ENCODE measurements at places on chromosomes 1 and 21.

GRCh38 chr21:16522548-16522947, 792.8 kb downstream of the USP25 start:
- no peak for DNase-seq

- no peak for DNase-seq
Observed at GRCh38 chr1:229058111-229058561, 212.8 kb upstream of the RAB4A start.

GRCh38 chr21:41520560-41521442, 12.8 kb upstream of the TMPRSS2 start:
- no peak for DNase-seq

- DNase-seq: no peak
Observed at GRCh38 chr1:90176530-90176929, 181.6 kb downstream of the ZNF326 start.

DNA sequence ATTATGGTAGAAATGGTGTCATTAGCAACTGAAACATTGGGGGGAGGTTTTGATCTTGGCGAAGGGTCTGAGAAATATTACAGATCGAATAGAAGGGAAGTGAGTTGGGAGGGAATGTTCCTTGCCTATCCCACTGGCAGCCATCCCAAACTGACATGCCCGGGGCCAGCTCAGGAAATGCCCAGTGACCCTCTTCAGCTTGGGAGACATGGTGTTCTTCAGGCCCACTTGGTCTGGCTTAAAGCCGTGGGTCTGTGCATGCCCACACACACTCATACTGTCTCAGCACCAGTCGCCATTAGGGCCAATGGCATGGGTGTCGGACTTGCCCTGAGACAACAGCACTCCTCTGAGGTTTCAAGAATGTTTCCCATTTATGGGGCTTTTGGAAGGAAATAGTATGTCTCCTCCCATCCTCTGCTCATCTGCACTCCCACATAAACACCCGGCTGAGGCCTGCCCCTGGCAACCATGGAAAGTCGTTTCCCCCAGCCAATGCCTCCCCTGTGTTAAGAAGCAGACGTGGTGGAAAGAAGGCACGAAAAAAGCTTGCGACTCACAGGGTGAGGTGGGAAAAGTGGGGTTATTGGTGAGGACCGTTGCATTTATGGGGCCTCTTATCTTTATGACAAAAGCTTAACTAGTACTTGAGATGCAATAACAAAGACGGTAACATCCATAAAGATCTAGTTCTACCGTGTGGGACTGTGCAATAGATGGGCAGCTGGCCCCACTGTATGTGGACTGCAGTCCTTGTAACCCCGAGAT, 2.0 kb downstream of the RNF186 start:
- DNase-seq: no peak

- DNase-seq: no peak
Observed at GRCh38 chr1:228016653-228017355, 10.0 kb downstream of the WNT3A start.

DNA sequence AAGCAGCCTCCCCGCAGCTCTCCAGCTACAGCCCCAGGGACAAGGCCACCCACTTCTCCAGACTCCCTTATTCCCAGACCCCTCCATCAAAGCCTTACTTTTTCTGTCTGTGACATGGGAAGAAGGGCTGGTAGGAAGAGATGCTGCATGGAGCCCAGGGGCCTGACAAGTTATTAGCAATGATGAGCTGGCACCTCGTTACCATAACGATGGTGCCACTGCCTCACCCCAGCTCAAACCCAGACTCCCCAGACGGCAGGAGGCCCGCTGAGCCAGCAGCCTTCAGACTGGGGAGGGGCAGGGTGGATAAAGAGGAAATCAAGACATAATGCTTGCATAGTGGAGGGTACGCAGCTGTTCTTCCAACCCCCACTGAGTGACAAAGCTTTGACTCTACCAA, 3.3 kb downstream of the DLGAP3 start:
- no peak for DNase-seq

- no peak for DNase-seq
Observed at GRCh38 chr1:63663873-63664272, 70.7 kb downstream of the PGM1 start.

GRCh38 chr1:161287482-161288054, 22.2 kb downstream of the MPZ start:
- DNase-seq: no peak

GRCh38 chr1:84785271-84786036, 95.2 kb upstream of the SSX2IP start:
- DNase-seq: no peak

GRCh38 chr1:230236301-230237008, 169.4 kb downstream of the GALNT2 start:
- DNase-seq: no peak

DNA sequence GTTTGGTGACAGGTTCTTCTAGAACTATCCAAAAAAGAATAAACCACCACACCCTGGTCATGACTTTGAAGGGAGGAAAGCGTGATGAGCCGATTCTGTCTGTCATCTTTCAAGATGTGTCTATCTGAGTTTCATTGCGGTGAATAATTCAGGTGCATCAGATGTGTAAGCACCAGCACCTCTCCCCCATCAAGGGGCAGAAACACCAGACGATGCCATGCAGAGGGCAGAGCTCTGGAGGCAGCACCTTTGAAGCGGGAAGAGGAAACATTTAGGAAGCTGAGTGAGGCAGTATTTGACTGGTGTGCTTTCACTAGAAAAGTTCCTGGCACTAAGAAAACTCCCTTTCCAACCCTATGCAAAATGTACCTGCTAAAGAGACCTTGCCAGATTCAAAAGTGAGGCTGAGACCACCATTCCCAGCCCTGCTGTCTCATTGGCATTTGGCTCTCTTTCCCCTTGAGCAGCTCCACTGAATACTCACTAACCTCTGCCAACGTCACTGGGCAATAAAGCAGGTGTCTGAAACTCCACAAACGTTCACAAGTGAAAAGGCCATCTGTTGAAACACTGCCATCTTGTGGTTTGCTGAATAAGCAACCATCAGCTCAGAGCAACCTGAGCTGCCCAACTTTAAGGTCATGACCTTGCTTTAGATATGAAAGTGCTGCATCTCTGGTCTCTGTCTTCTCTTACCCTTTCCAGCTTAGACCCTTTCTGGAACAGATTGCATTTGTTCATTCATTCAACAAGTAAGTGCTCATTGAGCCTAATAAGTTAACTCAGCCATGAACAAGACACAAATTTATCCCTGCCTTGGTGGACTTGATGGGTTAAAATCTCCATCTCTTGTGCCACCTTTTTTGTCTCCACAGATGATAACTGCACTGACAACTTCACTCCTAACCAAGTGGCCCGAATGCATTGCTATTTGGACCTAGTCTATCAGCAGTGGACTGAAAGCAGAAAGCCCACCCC, 228.6 kb downstream of the PAPPA2 start:
- DNase-seq: no peak

DNA sequence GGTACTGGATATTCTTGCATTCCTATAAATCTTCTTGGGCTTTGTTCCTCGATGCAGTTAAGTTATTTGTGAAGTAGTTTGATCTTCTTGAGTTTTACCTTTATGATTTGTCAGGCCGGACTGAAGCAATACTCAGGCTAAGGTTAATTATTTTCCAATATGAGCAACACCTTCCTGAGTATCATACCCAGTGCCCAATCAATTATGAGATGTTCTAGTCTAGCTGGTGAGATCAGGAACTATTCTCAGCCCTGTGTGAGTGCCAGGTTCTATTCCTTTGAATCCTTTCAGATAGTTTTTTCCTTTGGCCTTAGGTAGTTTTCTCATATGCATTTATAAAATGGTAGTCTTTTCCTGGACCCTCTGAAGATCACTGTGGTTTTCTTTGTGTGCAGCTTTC, 92.5 kb downstream of the SCMH1 start:
- no peak for DNase-seq

GRCh38 chr1:44970317-44970716, 16.1 kb downstream of the EIF2B3 start:
- no peak for DNase-seq

DNA sequence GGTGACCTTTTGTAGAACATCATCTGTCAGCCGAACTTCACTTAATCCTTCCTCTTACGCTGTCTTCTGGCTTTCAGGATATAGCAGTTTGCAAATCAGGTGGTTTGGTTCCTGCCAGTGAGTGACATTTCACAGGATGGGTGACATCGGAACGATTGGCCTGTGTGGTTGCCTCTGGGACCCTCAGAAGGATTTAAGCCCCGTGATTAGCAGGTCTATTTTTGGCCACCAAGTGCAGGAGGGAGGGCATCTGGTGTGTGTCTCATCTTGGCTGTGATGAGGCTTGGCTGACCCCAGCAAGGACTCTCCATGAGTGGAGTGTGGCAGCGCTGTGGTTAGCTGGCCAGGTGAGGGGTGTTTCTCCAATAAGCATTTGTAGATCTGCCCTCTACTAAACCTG, 407.6 kb upstream of the VAMP3 start:
- no peak for DNase-seq

DNA sequence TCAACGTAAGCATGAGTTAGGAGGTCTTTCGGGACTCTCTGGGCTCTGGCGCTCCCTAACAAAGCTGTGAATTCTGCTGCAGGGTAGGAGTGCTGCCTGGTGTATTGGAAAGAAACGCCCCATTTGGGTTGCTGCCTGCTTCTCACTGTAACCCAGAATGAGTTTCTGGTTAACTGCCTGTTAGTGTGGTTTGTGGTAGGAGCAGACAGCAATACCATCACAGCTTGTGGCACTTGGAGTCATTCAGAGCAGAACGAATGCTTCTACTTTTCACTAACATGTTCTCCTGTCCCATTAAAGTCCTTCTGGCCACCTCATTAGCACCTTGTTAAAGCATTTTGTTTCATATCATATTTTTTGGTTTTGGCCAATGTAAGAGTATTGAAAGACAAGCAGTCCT, 18.1 kb downstream of the MAP3K7CL start:
- peak; percentile 3 for DNase-seq

DNA sequence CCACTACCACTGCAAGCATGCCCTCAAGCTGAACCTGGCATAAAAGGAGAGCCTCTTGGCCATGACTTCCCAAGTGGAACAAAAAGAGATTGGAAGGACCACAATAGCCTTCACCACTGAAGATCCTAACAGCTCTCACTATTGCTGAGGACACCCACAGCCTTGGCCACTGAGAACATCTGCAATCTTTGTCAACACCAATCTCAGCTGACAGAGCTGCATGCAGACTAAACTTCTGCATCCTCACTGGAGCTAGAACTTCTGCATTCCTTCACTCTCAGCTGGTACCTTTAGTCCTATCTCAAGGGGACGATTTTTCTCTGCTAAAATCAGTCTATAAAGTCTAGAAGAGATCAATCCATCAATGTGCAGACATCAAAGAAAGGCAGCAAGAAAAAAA, 8.3 kb upstream of the FCRL2 start:
- DNase-seq: no peak

DNA sequence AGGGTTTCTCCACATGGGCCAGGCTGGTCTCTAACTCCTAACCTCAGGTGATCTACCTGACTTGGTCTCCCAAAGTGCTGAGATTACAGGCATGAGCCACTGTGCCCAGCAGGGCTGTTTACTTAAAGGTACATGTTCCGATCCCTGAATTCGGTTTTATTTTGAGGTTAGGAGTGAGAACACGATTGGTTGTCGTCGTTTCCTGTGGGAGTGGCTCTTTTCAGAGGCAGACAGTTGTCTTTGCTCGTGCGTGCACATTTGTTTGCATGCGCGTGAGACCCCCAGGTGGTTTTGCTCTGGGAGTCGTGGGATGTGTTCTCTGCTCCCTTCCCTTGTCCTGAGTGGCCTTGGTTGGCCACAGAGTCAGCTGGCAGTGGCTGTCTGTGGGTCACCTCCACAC, 60.2 kb downstream of the SKI start:
- no peak for DNase-seq

DNA sequence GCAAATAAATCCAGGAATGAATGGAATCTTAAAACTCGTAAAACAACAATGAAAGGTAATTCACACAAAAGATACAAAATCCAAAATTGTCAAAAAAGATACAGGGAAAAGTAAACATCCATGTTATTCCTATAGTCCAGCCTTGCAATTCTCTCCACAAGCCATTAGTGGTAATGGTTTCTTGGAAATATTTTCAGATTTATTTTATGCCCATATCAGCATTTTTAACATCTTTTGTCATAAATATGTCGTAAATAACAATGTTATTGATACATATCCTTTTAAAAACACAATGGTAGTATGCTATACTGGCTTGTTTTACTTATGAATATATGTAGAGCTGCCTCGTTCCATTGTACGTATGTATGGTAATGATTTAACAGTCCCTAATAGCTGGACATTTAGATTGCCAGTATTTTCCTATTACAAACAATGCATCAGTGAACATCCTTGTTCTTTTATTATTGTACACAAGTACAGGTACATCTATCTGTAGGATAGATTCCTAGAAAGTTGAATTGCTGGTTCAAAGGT, 30.6 kb downstream of the DNTTIP2 start:
- no peak for DNase-seq
